ENCODE measurements at places on chromosomes 4 and X. TPM values are rescaled to one million over a fixed set of nuclear protein-coding genes. Genes with fewer than 3 reads are reported as not detected.

TLR3 gene
- total RNA-seq = 0.24 TPM

JCHAIN gene
- total RNA-seq = 223 TPM

ADGRG2 gene
- not detected for total RNA-seq

ZNF330 gene
- 35.9 TPM for total RNA-seq

- no peak for DNase-seq
Measured at GRCh38 chr4:102623622-102624021, 122.5 kb downstream of the NFKB1 start.

DNA sequence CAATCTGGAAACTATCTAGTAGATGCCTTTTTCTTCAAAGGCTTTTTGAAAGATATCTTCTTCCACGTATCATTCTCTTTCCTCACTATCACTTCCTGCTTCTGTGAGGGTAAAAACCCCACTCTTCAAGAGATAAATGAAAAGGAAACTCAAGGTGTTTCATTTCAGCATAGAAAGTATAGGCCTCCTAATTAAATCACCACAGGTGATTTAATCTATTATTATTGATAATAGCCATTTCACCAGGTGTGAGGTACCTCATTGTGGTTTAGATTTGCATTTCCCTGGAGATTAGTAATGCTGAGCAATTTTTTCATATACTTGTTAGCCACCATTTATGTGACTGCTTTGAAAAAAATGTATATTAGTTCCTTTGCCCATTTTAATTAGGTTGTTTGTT lies 92.0 kb upstream of the EMCN start:
- no peak for DNase-seq

- peak; percentile 74 for DNase-seq
Measured at GRCh38 chr4:102612824-102613366, 111.7 kb downstream of the NFKB1 start.

DNA sequence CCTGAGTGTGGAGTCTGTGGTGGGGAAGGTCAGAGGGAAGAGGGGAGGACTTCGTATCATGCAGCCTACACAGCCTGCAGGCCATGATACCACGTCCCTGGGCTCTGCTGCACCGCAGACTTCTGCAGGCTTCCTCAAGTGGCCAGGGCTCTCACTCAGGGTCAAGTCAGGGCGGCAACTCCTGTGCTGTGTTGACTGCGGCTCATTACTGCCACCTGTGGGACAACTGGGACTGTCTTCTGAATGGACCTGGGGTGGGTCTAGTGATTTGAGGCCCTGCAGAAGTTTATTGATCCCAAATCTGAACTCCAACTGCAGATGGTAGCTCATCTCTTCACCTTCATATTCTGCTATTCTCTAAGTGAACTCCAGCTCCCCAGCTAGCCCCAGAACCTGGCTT lies 167.1 kb downstream of the NSUN7 start:
- DNase-seq = no peak

DNA sequence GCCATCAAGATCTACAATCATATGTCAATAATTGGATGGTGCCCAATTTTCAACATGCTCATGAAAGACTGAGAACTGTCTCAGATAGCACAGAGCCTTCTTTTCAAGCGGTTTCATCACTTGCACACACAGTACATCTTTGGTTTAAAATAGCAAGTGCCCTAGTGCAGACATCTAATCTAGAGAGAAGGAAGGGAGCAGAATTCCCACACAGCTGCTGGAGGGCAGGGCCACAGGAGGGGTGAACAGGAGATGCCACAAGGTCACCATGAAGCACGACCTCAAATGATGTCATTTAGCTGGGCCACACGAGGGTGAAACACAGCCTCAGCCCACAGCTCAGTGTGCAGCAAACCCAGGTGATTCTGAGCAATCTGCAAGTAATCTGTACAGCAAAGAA lies 24.3 kb downstream of the LEF1 start:
- DNase-seq = no peak

- no peak for DNase-seq
Measured at GRCh38 chrX:7092543-7092942, 55.0 kb upstream of the STS start.

DNA sequence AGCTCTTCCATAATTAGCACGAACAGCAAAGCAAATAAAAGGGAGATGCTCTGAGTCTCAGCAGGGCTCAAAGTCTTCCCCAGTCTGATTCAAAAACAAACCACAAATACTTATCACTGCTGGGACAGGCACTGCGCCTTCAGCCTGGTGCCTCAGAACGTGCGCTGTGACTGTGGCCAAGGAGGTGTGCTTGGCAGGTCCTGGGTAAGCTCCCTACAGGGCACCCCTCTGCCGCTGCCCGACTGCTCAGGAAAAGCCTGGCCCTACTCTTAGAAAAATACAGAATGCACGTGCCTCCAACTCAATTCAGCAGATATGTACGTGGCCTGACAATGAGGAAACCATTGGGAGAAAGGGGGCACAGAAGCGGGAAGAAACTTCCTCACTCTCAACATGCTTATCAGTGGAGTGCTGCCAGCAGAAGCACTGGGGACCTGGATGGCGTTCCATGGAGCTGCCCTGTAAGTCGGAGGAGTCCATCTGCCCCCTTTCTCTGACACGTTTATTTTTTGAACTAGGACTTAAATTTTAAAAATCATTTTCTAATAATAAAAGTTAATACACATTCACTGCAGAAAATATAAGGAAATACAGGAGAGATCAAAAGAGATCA lies 86.8 kb downstream of the GATB start:
- no peak for DNase-seq
